ENCODE measurements at places on chromosomes 16 and 17.

GRCh38 chr17:41126412-41126811, 2.4 kb upstream of the KRTAP4-12 start:
- DNase-seq = no peak

DNA sequence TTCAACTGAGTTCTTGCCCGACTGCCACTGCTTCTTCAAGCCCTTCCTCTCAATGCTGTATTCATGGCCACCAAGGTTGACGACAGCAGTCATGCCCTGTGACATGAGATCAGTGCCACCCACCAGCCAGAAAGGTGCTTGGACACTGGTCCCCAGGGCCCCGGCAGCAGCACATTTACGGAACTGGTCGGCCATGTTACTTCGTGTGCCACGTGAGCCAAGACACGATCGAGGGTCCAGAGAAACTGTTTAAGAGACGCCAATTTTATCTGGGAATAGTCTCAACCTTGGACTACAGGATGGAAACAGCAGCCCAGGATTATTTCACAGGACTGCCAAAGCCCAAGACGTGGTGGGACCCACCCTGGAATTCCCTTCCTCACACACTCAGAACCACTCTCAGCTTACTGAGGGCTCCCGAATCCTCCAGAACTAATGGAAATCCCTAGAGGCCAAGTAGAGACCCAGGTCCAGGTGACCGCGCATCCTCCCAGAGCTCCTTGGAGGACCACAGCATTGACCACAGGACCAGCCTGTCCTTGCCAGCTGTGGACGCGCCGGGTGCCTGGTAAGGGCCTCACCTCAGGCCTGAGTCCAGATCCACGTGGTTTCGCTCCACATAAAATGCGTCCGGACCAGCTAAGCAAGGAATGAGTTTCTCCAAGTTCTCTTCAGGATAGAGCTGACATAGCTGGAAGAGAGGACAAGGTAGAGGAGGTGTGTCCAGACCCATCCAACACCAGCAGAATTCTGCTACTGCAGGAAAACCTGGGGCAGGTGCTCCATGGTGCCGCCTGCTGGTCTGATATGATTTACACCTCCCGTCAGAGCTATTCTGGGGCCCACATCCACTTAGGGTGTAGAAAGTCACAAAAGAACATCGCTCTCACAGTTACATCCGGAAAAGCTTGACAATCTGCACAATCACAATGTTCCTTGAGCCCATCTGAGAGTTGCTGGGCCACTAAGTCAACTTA, 28.2 kb downstream of the MAP1LC3B start:
- DNase-seq = no peak

DNA sequence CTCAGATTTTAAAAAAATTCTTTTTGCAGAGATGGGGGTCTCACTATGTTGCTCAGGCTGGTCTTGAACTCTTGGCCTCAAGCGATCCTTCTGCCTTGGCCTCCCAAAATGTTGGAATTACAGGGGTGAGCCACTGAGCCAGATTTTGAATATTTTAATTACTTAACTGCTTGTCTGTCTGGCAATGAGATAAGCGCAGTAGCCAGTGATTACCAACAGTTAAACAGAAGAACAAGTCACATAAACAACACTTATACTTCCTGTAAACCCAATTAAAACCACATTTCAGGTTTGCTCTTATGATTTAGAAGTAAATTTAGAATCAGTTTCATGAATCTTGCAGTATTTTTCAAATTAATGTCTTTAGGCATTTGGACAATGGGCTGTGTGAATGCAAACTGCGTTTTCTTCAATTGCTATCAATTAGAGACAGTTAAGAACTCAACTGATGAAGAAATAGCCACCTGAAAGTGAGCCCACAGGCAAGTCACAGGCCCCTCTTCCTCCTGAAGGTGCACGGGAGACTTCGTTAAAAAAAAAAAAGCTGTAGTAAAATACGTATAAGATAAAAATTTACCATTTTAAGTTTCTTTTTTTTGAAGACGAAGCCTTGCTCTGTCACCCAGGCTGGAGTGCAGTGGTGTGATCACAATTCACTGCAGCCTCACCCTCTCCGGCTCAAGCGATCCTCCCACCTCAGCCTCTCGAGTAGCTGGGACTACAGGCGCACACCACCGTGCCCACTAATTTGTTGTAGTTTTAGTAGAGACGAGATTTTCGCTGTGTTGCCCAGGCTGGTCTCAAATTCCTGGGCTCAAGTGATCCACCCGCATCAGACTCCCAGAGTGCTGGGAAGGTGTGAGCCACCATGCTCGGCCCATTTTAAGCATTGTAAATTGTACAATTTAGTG, 73.0 kb downstream of the PITPNC1 start:
- DNase-seq = no peak

DNA sequence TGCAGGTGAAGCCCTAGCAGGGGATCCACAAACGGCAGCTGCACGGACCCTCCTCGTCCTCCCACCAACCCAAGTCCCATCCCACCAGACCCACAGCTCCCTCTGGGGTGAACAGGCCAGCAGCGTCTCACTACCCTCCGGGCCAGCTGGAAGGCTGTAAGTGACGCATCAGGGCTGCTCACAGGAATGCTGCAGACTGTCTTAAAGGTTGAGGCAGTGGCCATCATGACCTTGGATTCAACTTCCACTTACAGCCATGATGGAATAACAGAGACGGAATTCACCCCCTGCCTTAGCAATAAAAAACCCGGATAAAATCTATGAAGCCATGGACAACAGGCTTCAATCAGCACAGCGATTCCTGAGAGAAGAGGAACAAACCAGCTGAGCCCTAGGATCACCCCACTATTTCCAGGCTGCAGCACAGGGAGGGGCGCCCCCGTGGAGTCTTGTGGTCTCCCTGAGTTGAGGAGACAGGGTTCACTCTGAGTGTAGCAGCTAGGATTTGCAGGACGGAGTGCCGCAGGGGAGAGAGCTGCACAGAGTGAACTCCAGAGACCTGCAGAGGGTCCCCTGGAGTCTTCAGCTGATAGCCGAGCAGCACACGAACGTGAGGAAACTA, 10.5 kb downstream of the FAM83G start:
- DNase-seq = no peak

DNA sequence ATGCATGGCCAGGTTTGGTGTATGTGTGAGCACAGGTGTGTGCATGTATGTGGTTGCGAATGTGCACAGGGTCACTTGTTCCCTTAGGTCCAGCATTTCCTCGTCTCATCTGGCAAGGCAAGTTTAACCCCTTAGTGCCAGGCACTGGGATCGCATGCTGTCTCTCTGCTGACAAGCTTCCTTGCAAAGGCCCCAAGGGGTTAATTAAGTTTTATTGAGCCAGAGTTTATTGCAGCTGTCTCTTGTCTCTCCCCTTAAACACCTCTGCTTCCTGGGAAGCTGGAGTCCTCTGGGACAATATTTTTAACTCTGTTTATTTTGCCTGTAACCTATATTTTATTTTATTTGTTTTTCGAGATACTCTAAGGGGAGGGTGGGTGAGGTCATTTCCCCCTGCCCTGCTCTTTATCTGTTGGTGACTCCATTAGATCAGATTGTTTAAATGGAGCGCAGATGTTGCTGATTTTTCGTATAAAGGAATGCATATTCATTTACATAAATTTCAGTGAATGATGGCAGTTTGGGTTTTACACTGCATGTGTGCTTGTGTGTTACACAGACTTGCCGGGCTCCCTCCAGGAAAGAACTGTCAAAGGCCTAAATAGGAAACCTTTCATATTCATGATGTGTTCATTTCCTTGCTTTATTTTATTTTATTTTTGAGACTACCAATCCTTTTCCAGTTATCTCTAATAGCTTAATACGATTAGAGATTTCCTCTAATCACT, 99.7 kb downstream of the CBLN1 start:
- no peak for DNase-seq

DNA sequence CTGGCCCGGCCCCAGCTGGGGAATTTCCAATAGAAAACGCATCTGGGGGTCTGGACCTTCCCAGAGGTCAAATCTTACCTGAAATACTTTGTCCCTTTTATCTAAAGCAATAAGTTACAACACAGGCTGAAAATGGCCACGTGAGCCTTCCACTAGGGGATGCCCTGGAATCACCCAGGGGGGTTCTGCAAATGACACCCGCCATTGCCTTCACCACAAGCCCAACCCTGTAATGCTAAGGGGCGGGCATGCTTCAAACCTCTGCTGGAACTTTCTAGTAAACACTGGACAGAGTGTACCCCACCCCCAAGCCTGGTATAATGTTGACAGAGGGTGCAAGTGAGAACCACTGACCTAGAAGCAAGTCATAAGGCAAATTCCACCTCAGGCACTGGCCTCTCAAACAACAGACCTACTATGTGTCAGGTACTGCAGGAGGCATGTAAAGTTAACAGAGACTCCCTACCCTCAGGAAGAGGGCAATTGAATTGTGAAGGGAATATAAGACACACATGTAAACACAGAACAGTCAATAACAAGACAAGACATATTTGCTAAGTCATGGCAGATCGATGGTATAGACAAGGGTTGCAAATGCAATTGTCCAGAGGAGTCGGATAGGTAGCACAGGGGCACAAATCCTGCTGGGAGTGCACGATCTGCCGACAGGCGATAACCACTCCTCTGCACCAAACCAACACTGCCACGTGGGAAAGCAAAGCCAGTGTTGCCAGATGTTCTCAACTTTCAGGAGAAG, 59.0 kb downstream of the ARHGAP17 start:
- DNase-seq = no peak

GRCh38 chr17:59534583-59534982, 30.8 kb upstream of the DHX40 start:
- no peak for DNase-seq

DNA sequence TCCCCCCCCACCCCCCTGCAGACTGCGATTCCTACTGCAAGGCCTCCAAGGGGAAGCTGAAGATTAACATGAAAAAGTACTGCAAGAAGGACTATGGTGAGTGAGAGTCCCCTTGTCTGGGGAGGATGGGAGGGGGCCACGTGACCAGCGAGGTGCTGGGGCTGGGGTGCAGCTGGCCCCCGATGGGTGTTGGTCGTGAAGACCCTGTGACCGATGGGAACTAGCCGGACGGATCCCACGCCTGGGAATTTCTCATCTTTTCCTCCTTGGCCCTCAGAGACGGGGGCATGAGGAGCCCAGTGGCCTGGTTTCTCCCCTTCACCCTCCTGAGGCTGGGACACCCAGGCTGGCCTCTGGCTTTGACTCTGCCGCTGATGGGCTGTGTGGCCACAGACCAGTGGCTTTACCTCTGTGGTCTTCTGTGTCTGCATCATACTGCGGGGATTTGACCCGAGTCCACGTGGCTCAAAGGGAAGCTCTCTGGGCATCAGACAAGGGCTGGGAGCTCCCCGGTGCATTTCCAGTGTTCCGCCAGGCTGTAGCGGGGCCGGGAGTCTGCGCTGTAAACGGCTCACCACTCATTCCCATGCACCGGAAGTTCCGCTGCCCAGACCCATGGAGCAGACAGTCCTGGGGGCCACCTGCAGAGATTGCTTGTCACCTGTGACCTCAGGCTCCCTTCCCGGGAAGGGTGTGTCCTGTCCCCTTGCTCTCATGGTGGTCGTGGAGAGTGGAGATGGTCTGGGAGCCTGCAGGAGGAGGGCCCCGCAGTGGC, 200.0 kb downstream of the NTN1 start:
- DNase-seq = no peak

DNA sequence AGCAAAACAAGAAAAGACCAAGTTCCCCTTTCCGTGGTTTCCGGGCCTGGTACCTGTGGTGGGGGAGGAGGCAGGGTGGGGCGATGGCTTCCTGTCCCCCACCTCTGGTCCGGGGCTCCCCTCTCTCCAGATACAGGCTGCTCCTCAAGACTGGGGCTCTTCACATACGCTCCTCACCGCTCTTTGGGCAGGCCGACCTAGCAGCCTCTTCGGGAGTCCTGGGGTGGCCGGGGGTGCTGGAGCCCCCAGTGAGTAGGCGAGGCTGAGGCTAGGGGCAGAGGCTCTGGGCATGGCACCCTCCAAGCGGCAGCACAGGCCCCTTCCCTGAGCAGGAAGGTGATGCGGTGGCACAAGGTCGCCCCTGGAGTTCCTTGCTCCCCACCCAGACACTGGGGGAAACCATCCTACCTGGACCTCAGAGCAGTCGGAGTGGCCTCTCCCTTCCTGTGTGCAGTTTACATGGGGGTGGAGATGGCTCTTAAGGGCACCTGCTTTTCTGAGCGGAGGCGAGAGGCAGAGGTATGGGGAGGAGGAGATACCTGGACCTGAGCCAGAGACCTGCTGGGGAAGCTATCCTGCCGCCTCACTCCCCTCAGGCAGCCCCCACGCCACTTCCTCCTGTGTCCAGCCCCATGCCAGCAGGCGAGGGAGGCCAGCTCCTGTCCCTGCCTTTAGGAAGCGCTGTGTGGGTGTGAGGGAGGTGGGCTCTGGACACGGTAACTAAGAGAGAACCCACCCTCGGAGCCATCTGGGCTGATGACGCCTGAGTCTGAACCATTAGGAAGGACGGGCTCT, 891 bp downstream of the CORO1A start:
- no peak for DNase-seq

DNA sequence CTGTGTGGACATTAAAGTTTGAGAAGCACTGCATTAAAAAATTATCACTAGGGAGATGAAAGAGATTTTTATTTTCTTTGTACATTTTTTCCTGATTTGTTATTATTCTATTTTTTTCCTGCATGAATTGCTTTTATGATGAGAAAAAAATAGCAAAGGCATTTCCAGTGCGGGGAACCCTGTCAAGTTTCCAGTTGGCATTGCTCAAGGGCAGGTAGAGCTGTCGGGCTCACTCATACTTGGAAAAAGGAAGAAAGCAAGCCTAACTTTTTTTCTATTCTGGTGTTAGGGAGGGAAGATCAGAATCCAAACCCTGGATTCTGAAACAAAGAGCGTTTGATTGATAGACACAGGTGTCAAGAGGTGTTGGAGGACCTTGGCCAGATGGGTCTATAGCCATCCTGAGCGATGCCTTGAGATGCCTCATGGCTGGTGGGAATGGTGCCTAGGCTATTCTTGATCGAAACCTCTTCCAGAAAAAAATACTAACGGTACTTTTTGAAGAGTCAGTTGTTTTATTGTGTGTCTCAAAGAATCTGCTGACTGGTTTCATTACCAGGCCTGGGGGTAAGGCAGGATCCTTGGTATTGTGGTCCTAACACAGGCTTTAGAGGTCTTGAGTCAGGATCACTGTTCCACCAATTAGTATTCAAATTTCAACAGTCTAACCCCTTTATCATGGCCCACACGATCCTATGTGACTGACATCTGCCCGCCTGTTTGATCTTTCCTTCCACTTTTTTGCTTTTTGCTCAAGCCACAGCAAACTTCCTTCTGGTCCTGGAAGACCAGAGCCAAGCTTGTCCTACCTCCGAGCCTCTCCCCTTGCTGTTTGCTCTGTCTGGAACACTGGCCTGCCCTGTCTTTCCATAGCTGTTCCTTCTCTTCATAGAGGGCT, 20.1 kb downstream of the SNX29 start:
- no peak for DNase-seq

- no peak for DNase-seq
Measured at GRCh38 chr17:62653002-62653825, 25.7 kb downstream of the MRC2 start.
